Activated CD8-positive, alpha-beta memory T cell treated with anti-CD3 and anti-CD28 coated beads for 4 hours (primary cell): ENCODE measurements at places on chromosomes 3 and 15.

DNA sequence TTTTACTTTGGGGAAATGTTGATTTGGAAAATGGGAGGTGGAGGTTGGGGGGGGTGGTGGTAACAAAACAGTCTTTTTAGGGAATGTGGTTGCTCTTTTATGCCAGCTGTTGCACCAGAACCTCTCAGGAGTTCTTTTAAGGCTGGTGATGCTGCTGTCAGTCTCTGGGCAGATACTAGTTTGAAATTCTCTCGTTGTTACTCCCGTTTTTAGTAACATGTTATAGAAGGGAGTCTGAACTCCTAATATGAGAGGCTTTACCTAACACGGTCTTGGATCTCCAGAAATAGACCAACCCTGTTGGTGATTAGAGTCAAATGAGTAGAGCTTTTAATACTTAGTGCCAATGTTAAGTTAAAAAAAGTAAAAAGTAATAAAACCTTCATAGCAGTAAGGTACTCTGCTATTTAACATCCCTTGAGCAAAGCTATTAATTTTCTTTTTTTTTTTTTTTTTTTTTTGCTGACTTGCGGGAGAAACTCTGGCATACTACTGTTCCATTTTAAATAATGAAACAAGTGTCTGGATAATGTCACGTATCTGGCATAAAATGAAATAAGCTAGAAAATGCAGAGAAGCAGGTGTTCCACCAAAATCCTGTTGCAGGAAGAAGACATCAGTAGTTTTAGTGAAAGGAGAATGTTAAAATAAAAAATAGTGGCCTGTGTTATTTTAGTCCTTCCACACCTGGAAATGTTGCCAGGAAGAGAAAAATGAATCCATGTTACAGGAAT, 156.7 kb downstream of the CACNA1D start:
- no peak for DNase-seq

DNA sequence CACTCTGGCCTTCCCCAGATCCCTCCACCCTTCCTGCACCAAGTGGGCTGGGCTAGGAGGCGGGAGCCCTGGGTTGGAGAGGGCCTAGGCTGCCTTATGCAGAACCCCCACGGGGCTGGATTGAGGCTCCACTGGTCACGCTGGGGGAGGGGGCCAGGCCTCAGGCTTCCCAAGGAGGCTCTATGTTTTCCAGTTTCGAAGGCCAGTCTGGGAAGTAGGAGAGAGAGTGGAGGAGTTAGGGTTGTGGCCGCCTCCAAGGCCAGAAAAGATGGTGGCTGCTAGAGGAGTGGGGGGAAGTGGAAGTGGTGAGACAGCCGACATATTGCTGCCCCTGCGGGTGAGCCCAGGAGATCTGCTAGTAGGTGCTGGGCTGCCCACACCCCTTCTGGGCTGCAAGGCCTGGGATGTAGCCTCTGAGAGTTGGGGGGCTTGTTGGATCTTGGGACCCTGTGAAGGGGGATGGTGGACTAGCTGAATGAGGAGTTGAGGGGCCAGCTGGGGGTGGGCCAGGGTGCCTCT, 1.2 kb downstream of the GNAI2 start:
- DNase-seq: no peak

DNA sequence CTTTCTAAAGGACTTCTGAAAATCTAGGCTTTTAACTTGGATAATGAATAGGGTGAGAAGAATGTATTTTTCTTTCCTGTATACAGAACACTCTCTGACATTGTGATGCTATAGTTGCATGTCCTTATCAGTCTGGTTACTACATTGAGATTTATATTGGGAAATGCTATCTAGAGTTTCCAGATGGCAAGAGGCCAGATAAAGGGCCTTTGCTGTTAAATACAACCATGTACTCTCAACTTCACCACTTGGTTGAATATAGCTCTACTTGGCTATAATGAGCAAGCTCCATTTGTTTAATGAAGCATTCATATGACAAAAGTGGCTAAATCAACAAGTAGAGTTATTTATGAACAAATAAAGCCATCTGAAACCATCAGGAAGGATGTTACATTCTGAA, 91.0 kb downstream of the IGSF11 start:
- DNase-seq: no peak

DNA sequence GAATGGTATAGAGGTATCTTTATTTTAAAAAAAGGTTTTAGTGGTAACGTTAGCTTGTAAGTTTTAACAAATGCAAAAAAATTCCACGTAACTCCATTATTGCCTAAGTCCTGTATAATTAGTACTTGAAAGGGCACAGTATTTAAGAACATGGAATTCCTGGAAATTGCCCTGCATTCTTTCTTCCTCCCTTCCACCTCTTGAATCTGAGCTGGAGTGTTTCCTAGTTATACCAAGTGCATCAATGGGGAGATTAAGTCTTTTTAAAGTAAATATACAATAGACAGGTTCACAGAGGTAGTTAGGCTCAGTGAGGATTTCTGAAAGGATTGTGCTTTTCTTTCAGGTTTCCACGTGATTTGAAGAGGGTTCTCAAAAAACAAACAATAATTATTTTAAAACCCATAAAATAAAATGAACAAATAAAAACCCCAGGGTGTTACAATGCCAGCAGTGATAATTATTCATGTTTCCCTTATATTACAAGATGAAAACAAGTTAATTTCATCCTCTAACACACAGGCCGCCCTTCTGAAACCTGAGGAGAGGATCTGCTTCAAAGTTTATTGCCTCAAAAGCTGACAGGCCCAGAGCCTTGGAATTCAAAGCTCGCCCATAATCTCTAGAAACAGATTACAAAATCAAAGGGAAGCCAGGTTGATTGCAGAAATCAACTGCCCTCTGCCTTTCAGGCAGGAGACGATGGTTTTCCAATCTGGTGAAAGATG, 128.8 kb upstream of the LMOD3 start:
- DNase-seq: no peak

DNA sequence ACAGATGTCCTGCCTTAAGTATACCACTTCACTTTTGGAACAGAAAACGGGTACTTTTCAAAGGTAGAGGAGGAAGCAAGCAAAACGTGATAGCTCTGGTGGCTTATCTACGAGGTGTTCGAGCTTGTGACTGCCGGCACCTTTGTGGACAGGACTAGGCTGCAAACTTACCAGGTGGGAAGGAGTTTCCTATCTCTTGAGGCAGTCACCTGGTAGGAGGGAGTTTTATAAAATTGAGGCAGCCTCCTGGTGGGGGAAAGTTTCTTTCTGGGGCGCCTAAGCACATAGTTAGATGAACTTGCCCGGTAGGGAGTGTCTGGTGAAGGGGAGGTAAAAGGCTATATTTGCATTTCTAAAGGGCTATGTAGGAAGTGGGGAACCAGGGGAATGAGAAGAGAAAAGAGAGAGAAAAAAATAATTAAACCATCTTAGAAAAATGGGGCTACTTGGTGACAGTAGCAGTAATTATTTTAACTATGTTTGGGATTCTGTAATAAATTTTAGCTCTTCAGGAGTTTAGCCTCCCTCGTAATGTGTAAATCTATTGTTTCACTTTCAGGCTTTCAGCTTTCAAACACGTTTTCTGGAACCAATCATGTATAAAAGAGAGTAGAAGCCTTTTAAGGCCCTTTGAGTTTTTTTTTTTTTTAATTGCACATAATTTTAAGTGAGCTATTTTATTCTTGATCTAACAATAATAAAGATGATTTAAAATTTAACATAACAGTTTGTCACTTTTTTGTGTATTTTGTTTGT, 131.0 kb downstream of the IL5RA start:
- DNase-seq: no peak

DNA sequence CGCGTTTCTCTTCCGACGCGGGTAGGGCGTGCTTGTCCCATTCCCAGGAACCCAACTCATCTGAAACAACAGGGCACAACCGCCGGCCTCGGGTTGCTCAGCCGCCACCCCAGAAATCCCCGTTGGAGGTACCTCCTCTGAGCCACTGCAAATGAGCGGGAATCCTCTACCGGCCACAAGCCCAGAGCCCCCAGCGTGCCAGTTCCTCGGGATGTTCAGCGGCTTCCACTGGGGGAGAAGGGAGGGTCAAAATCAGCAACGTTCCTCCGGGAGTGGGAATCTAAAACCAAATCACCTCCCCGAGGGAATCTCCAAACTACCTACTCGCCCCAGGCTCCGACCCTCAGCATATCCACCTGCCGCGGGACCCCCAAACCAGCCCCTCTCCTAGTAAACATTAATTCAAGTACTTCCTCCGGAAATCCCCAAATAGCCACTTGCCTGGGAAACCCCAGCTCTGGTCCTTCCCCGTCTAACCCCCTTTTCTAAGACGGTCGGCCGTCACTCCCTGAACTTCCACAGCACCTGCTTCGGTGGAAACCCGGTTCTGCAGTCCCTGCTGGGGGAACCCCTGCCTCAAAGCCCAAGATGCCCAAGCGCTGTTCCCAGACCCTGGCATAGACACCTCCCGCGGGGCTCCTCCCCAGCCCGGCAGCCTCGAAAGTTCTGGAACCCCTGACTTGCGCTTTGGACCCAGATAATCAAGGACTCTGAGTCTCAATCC, 887 bp downstream of the OXTR start:
- DNase-seq: no peak

GRCh38 chr15:46703020-46703861, 1014.1 kb upstream of the SEMA6D start:
- no peak for DNase-seq

GRCh38 chr3:87203809-87204208, 23.3 kb upstream of the CHMP2B start:
- DNase-seq: no peak

DNA sequence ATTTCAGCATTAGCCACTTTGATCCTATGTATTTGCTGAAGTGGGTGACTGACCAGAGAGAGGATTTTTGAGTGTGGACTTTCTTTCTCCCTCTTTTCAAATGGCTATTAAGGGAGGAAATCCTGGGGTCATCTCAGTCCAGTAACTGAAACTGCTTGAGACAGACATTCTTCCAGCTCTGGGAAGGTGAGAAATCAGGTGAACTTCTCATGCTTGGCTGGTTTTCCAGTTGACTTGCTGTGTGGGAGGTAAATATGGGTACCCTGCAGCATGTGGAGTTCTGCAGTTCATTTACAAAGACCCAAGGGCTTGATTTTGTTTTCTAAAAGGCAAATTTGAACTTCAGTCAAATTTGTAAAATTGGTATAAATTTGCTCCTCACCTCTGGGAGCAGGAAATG, 461.1 kb upstream of the TBL1XR1 start:
- DNase-seq: no peak

GRCh38 chr3:100650651-100651619, 41.5 kb downstream of the ADGRG7 start:
- no peak for DNase-seq

- DNase-seq: no peak
Measured at GRCh38 chr3:74346896-74347295, 267.6 kb downstream of the CNTN3 start.

GRCh38 chr15:52037889-52038505, 19.0 kb downstream of the MAPK6 start:
- DNase-seq: no peak

DNA sequence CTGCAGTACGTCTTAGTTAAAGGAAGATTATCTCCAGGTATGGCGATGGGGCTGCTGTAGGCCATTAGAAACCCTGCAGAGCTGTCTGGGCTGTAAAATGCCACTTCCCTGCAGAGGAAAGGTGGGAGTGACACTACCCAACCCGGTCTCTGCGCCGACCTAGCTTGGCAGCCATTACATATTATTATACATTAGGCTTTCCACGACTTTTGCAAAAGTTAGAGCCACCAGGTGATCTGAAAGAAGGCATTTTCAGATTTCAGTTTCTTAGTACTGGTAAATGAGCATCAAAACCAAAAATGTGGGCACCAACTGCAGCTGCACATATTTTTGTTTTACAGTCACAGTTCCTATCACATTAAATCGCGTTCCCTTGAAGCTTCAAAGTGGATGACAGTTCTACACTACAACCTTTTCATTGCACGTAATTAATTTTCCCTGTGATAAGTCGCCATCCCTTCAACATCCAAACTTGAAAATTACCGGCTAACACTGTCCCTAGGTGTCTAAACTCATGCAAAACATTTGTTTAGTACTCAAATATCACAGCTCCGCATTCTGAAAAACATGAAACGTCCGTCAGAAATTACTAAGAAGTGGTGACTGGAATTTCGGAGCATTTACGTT, 81.4 kb upstream of the CHD2 start:
- no peak for DNase-seq

GRCh38 chr15:96576596-96576995, 246.1 kb downstream of the NR2F2 start:
- DNase-seq: no peak

DNA sequence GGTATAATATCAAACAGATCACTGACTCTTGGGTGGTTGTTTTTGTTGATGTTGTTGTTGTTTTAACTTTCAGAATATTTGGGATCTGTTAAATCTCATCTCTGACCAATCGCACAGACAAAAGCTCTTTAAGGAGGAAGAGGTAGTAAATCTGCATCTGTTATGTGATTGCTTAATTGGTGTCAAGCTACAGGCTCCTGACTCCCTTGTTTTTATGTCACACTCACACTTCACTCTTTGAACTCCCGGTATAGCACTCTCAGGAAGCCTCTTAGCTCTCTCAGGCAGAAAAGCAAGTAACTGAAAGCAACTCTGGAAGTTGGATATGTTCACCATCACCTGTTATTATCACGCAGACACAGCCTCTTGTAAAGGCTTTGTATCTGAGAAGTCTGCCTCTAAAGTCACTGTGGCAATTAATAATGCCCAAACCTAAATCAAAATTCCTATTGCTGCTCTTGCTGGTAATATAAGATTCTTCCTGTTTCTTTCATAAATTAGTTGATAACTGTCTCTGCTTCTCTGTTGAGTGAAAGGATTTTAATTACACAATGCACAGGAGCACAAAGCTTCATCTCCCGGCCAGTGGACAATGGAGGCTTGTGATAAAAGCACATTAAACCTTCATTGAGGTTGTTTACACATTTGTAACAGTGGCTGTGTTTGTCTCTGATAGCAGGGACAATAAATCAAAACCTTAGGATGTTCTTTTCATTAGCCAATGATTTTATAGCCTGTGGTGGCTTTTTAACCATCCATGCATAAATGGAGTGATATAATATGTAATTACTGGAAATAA, 576.7 kb downstream of the MFSD1 start:
- no peak for DNase-seq

DNA sequence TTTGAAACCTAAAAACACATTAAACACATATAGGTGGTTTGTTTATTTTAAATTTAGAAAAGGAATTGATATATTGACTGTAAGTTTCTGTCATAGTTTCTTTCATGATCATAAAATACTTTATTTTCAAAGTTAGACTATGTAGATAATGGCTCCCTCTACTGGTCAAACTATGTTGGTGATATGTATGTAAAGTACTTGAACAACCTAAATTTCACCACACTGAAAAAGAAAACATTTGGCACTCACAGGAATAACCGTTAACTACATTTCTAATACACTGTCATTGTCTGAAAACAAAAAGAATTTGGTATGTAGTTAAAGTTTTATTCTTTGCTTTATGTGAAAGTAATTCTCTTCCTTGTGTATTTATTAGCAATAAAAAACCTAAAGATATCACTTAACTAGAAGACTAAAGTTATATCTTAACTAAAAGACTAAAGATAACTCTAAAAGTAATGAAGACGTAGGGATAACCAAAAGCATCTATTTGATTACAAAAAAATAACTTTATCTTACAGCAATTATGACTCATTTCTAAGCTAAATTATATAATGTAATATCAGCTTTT, 427.5 kb downstream of the VGLL3 start:
- DNase-seq: no peak
